ENCODE measurements at places on chromosomes 11 and 22.

- no peak for DNase-seq
These were observed 2.7 kb downstream of the DTX4 start for GRCh38 chr11:59174664-59175033.

- no peak for DNase-seq
These were observed 216.2 kb upstream of the ARHGAP20 start for GRCh38 chr11:110928391-110928790.

DNA sequence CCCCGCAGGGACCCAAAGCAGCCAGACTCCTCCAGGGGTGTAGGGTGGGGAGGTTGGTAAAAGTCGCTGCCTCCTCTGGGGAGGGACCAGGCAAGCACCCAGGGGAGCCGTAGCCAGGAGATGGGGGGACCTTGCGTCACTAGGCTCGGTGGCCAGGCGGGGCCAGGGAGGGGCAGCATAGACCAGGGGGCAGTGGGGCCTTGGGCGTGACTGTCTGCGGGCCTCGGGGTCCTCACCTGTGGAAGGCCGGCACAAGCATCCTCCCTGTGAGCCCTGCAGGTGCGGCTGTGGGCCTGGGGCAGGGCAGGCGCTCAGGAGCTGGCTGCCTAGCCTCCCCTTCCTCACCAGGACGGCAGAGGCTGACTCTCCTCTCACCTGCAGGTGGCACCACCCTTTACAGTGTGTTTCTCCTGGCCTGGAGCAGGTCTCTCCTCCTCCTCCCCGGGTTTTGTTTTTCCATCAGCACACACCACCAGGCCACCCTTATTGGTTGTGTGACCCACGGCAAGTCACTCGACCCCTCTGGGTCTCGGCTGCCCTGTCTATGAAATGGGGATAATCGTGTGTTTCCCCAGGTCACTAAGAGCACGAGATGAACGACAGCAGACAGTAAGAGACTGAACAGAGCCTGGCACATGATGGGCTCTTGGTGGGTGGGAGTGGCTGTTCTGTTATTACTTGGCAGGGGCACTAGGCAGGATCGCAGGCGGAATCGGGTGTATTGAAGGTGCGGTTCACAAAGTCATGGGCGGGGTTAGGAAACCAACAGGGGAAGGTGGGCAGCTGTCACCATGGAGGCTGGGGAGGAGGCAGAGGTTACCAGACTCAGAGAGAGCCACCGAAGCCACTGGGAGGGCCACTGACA is 52.7 kb downstream of the FLRT1 start:
- peak; percentile 34 for DNase-seq

- DNase-seq, result no peak
These were observed 22.2 kb downstream of the BLID start for GRCh38 chr11:122093731-122094275.

DNA sequence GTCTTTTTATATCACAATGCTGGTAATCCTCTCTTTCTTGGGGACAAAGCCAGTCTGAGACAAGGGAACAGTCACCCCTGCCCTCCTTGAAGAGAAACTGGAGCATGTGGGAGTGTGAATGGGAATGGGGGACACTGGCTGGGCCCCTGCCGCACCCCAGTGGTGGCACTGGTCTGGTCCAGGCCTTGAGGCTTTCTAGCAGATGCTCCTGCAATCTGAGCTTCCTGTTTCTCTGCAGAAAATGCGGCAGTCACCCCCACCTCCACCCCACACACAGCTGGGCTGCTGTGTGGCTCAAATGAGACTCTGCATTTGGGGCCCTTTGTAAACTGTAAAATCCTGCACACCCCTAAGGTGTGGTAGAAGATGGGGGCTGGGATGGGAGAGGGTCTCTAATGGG is 6.6 kb upstream of the MARK2 start:
- no peak for DNase-seq

- DNase-seq, result no peak
These were observed 19.5 kb downstream of the CNTF start for GRCh38 chr11:58641803-58642581.

- DNase-seq, result peak; percentile 68
These were observed at the start of gene DNAJB13 for GRCh38 chr11:73950869-73951710. DNAJB13 (plus strand) TSS chr11:73951026; CDS start chr11:73951070, 44 bp downstream.

GRCh38 chr22:17100621-17101020 is 15.8 kb downstream of the IL17RA start:
- DNase-seq, result no peak

- DNase-seq, result no peak
These were observed 48.5 kb upstream of the PRDM11 start for GRCh38 chr11:45097721-45098493.

DNA sequence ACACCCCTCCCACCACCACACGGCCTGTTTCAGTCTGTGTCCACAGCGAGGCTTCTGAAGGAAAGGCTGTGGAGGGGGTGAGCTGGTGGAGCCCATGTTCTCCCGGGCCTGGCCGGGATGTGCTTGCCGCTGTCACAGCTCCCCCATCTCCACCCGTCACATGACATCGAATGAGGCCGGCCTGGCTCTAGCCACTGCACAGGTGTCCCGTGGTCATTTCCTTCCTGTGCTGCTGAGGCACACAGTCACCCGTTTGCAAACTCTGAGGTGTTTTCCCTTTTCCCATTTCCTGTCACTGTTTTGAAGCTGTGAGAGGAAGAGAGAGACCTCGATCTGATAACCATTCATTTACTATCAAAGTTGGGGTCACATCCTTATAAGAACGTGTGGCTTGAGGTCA is 55.7 kb upstream of the CLDN5 start:
- DNase-seq, result no peak

DNA sequence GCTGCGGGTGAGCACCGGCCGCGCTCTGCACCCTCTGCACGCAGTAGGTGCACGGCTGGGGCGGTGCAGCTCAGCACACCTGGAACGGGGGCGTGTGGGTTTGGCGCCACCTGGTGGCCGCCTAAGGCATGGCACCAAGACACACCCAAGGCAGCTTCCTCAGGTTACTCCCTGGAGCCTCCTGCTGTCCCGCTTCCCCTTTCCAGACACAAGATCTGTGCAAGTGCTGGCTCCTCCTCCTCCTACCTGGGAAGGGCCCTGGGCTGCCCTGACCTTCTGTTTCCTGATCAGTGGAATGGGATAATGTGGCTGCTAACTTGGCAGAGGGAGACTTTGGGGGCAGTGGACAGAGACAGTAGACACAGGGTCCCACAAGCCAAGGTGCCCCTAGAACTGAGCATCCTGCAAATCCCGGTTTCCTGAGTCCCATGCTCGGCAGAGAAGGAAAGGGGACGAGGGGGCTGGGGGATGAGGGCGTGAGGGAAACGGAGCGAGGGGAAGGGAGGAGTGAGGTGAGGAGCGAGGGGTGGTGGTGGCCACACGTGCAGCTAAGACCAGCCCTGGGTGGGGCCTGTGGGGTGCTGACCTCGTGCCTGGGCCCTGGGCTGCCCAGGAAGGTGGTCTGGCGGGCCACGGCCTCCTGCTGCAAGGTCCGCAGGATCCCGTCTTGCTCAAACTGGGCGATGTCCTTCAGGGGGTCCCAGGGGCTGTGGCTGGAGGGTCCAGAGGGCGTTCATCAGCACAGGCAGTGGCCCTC is 34.8 kb upstream of the CARS1 start:
- peak; percentile 35 for DNase-seq

DNA sequence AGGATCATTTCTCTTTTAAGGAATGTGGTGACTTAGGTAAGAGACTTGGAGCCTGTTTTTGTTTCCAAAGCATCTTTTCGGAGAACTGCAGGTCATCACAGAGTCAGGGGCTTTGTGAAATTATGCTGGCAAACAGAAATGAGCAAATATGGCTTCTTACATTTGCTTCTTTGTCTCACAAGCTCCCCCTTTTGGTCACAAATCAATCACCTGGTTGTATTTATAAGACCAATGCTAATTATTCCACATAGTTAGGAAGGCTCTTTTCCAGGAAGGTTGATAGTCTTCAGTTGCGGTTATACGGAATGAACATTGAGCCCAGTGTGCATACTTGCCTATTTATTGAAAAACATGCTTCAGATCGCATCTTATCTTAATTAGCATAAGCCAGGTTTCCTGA is 34.6 kb upstream of the CEP126 start:
- peak; percentile 6 for DNase-seq

DNA sequence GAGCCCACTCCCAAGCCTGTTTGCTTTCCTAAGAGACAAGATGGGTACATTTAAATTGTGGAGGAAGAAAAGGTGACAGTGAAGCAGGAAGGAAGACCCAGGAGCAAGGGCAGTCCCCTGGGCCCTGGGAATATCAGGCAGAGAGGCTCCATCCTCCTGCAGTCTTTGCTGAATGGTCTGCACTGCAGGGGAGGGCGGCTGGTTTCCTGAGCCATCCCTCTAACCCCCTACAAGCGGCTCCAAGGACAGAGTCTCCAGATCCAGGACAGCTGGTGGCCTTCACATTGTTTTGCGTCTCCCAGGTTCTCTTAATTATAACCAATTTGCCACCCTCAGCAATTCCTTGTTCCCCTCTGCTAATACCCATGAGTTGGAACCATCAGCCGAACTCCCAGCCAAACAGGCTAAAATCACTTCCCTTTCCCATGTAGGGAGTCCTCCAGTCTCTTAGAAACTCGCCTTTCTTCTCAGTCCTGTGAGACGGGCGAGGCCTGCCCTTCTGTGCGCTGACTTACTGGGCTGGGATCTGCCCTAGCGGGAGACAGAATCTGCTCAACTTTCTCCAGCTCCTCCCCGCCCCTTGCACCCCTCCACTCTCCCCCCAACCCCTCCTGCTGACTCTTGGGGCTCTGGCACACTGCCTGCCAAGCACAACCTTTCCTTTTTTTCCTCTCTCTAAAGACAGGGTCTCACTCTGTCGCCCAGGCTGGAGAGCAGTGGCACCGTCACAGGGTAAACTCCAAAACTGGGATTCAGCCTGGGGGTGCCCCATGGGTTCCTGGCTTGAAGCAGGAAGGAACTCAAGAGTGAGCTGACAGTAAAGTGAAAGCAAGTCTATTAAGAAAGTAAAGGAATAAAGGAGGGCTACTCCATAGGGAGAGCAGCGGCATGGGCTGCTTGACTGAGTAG is 53.4 kb upstream of the EMID1 start:
- no peak for DNase-seq

DNA sequence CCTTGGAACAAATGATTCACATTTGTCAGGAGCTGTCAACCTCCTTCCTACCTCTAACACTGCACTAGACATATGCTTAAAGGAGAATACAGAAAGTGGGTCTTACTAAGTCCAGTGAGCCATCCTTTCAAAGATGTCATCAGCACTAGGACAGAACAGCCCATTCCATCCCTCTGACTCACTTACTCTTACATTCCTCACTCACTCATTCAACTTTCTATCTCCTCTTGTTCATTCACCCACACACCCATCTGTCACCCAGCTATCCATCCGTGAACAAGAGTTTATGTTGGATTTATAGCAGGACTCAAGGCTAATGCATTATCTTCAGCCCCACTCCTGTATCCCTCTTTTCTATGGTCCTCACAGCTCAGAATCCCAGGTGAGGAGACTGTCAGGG is 9.1 kb downstream of the INSC start:
- no peak for DNase-seq

GRCh38 chr22:23677701-23677995 is 13.2 kb upstream of the RGL4 start:
- DNase-seq, result no peak

DNA sequence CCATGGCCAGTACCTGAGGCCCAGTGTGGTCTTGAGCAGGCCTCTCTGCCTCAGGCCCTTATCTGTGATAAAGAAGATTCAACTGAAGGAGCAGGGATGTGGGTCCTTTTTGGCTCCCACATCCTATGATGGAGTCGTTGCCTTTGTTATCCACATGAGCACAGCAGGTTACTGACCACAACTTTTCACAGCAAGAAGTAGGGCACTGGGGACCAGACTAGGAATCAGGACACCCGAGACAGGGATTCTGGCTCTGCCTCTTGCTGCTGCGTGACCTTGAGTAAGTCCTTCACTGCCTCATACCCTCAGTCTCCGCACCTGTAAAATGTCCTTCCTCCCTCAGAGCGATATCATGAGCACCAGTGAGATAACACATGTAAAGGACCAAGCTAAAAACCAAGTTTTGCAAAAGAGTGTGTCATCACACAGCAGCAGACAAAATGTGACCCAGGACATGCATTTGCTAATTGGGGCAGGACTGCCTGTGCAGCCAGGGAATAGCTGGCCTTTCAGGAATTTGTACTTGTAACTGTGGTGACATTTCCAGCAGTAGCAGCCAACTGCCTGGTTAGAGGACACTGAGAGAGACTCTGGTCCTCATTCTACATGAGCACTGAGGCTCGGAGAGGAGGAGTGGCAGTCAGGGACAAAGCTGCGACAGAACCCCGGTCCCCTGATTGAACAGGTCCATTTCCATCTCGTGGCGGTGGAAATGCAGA is 13.2 kb upstream of the SMIM35 start:
- no peak for DNase-seq

DNA sequence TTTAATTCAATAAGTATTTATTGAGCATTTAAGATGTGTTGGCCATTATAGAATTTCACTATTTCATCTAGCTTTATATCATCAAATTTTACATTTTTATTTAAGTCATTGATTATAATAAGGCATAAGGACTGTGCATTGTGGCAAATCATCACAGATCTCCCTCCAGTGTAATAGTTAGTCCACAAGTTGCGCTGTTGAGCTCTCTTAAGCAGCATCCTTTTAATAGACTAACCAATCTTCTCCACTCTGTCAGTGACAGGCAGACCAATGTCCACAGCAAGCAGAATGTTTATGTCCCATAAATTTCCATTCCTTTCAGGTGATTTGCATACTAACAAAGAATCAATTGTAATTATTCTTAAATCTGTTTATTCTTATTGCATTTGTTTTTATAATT is 595.3 kb upstream of the CCDC90B start:
- no peak for DNase-seq

GRCh38 chr22:22848364-22848866 is 39.2 kb upstream of the IGLL5 start:
- DNase-seq, result peak; percentile 38

GRCh38 chr11:69539416-69540117 is 58.1 kb downstream of the LINC01488 start:
- no peak for DNase-seq

DNA sequence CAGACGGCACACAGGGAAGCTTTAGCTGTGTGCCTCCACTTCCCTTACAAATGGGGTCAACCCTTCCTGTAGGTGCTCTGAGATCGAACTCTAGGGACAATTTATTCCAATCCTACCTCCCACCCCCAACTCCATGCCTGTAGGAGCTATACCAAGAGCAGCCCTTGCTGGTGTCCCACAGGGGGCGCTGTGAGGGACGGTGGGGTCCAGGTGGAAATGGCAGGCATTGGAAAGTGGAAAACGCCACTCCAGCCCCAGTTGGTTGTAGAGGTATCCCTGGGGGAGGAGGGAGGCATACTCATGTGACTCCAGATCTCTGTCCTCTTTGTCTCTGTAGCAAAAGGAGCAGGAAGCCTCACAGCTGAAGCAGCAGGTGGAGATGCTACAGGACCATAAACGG is 161.3 kb downstream of the MYO18B start:
- no peak for DNase-seq

DNA sequence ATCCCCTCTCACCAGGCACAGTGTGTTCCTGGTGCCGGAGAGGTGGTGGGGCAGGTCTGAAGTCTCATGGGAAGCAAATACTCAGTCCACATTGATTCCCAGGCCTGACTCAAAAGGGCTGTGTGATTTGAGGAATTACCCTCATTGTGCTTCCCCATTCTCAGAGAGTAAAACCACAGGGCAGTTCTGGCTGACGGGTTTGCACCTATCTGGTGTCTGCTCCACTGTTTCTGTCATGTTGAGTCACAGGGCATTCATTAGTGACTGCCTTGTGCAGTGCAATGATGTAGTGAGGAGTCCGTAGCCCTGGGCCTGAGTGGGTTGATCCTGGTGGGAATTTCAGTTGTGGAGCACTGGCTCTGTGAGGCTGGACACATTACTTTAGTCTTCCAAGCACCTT is 85.2 kb upstream of the ARHGAP20 start:
- no peak for DNase-seq
